Fibroblast of the aortic adventitia (primary cell): ENCODE measurements at places on chromosomes 5 and 9.
A peak's percentile ranks its signal among the peaks of the same experiment; 100 is the strongest.

DNA sequence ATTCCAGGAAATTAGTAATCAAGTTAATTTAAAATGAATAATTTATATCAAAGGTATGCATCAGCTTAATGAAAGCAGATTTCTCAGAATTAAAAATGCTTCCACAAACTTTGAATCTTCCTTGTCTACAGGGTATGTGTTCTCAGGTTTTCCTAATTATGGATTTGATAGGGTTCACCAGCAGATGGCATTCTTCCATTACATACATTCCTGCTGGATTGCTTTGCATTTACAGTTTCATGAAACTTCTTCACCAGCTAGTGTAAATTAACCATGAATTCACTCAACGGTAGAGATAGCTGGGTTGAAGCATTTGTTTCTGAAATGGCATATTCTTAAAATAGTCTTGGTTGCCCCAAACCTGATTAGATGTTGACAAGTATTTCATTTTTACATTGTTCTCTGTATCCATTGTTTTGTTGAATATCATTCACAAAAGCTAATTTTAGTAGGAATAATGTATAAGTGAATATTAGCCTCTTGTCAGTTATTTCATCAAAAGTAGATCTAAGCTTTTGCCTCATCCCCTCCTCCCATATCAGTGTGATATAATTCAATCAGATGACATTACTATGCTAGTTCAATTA, 68.7 kb upstream of the WDR41 start:
- peak; percentile 66 for DNase-seq

GRCh38 chr5:68538814-68539420, 323.4 kb downstream of the PIK3R1 start:
- DNase-seq, result no peak

- no peak for DNase-seq
Observed at GRCh38 chr9:75051285-75051684, 23.2 kb upstream of the CARNMT1 start.

GRCh38 chr5:7759257-7759871, 91.6 kb downstream of the CFAP90 start:
- no peak for DNase-seq

DNA sequence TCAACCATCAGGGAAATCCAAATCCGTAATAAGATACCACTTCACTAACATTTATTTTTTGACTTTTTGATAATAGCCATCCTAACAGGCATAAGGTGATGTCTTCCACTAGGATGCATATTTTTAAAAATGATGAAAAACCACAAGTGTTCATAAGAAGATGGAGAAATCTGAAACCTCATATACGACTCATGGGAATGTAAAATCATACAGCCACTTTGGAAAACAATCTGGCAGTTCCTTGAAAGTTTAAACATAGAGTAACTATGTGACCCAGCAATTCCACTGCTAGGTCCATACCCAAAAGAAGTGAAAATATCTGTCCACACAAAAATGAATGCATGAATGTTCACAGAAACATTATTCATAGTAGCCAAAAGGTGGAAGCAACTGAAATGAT, 431.0 kb downstream of the ENC1 start:
- DNase-seq, result peak; percentile 36

DNA sequence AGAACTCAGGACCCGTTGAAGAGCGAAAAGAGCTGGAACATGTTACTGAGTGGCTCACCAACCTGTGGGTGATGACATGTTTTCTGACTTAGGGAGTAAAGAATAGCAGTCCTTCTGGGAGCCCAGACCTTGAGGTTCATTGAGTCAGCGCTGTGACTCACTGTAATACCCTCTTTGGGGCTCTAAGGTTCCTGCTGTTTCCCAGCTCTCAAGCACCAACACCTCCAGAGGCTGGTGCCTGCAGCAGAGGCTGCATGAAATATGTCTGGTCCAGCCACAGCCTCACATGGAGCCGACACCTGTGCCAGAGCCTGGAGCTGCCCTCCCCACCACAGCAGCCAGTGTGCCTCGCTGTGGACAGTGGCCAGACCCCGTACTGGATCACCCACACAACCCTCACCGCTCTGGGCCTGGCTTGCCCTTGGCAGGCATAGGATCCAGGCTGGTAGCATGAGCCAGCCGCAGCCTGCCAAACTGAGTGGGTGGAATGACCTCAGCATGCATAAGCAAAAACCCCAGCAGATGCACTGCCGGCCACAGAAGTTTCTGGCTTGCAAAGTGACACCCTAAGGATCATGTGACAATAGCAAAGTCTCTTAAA, 143.5 kb upstream of the MRPS30 start:
- peak; percentile 54 for DNase-seq

DNA sequence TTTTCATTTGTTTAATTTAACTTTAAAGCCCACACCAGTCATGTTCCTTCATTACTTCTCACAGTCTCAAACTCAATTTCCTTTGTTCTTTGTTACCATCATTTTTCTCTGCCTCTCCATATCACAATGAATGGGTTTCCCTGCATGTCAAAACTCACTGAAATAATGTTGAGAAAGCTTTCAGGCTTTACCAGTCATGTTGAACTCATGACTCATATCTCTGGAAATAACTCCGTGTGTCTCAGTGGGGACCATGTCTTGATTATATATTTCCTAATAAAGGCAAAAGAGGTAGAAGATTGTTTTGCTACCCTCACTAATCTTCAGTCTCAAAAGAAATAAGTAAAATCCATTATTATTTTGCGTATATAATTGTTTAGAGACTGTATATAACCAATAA, 231.2 kb downstream of the CHSY3 start:
- peak; percentile 79 for DNase-seq

DNA sequence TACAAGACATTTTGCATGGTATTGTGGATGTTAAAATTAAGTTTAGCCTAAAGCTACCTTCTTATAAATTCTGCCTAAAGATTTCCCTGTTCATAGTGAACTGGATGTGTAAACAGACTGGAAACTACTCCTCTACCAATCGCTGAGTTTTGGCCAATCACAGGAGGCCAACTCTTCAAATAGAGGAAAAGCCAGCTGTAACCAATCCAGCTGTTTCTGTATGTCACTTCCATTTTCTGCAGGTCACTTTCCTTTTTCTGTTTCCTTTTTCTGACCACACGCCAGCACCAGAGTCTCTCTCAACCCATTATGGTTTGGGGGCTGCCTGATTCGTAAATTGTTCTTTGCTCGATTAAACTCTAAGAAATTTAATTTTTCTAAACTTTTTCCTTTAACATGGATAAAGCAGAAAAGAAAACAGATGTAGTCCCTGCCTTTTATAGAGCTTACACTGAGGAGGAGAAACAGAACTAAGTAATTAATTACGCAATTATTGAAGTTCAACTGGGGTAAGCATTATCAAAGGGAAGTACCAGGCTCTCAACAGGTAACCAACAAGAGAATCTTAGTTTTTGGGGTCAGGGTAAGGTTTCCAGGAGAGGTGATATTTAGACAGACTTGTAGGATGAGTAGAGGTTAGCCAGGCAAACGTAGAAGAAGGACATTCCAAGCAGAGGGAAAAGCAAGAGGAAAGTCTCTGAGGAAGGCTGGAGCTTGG, 27.7 kb downstream of the RANBP3L start:
- DNase-seq, result no peak

DNA sequence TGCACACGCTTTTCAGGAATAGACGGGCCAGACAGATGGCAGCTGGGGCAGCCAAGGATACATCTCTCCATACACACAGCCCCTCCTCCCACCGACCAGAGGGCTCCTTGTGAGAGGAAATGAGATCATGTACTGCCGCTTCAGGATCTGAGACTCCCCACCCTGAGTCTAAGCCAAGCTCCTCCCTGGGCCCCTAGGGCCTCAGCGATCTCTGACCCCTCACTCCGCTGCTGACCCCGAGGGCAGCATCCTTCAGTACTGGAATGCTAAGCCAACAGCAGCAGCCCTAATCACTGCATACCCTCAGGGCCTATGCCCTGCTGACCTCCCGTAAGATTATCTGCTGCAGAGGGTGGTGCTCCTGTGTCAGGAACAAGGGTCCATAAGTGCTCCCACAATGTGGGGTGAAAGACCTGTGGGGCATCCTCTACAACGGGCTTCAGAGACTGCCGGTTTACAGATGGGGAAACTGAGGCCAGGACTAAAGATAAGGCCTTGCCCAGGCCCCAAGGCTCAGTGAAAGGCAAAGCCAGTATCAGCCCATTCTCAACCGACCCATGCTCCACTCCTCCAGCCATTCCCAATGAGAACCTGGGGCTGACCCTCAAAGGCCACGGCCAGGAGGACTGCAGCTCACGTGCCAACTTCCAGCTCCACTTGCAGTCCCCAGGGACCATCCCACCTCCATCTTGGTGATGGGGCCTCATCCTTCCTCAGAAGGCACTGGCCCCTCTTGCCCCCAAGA, 37.5 kb downstream of the BICD2 start:
- no peak for DNase-seq

- peak; percentile 42 for DNase-seq
Observed at GRCh38 chr9:91889161-91889911, 60.7 kb downstream of the ROR2 start.

- DNase-seq, result no peak
Observed at GRCh38 chr5:178818094-178818493, 41.7 kb upstream of the ZNF354B start.

GRCh38 chr5:115949096-115949495, 13.2 kb upstream of the LVRN start:
- DNase-seq, result no peak
